ENCODE measurements at places on chromosomes 4 and X. TPM values are rescaled to one million over a fixed set of nuclear protein-coding genes. Genes with fewer than 3 reads are reported as not detected.

GRCh38 chr4:15317246-15317645 lies 110.6 kb upstream of the C1QTNF7 start:
- no peak for DNase-seq

- DNase-seq = no peak
Measured at GRCh38 chrX:16433021-16433420, 216.9 kb upstream of the S100G start.

DNA sequence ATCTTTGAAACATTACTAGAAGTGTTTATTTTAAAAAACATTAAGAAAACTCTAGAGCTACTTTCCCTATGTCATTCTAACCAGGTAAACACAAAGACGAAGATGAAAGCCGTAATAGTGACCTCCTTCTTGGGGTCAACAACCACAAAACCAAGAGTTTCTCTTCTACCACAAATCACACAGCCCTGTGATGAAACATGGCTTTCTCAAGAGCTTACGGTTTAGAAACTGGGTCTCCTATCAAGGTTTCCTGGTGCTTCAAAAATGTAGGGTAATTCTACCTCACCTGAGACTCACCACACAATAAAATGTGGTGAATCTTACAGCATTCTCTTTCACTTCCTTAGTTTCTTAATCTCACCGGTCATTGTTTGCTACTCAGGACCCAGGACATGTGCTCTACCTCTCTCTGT lies 50.9 kb downstream of the CORIN start:
- no peak for DNase-seq

GRCh38 chrX:9927698-9928482 lies 39.3 kb upstream of the CLDN34 start:
- DNase-seq = no peak

DNA sequence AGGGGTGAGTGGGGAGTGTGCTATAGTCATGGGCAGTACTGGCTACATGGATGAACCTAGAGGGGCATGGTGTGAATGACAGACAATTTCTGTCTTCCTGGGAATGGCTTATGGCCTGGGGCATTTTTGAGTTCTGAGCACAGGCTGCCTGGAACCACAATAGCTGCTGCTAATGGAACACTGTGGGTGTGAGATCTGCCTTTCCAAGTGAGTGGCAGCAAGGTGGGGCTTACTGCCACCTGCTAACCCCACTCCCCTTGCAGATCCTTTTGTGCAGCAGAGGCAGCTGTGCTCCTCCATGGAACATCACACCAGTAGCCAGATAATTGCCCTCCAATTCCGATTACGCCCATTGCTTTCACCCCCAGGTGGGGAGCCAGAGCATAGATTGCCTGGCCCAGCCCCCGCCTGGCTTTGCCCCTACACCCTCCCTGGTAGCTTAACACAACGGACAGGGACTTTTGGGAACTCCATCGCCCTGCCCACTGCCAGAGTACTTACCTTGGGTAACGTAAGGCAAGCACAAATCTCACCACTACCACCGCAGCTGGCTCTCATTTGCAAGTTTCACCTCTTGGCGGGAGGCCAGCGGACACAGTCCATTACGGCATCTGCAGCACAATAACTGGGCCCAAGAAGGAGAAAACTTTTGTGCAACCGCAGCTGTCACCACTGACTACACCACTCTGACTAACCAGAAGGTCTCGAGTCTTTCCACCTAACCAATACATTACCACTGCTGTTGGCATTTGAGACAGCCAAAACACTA lies 421.2 kb upstream of the NWD2 start:
- DNase-seq = no peak

- no peak for DNase-seq
Measured at GRCh38 chr4:64205376-64205775, 203.9 kb downstream of the TECRL start.

- no peak for DNase-seq
Measured at GRCh38 chr4:129583868-129584267, 487.9 kb downstream of the C4orf33 start.

- no peak for DNase-seq
Measured at GRCh38 chr4:119785963-119786362, 157.4 kb upstream of the PDE5A start.

- no peak for DNase-seq
Measured at GRCh38 chr4:181431006-181431405, 812.2 kb upstream of the TENM3 start.

- DNase-seq = no peak
Measured at GRCh38 chr4:7359400-7360062, 75.2 kb downstream of the PSAPL1 start.

- DNase-seq = no peak
Measured at GRCh38 chrX:97238632-97239031, 354.9 kb downstream of the RPA4 start.

GRCh38 chrX:54921427-54922021 lies 900 bp downstream of the TRO start:
- peak; percentile 45 for DNase-seq

GRCh38 chrX:22652596-22652995 lies 347.2 kb upstream of the DDX53 start:
- peak; percentile 88 for DNase-seq

GRCh38 chrX:143165778-143166177 lies 140.1 kb downstream of the SPANXN4 start:
- no peak for DNase-seq

DNA sequence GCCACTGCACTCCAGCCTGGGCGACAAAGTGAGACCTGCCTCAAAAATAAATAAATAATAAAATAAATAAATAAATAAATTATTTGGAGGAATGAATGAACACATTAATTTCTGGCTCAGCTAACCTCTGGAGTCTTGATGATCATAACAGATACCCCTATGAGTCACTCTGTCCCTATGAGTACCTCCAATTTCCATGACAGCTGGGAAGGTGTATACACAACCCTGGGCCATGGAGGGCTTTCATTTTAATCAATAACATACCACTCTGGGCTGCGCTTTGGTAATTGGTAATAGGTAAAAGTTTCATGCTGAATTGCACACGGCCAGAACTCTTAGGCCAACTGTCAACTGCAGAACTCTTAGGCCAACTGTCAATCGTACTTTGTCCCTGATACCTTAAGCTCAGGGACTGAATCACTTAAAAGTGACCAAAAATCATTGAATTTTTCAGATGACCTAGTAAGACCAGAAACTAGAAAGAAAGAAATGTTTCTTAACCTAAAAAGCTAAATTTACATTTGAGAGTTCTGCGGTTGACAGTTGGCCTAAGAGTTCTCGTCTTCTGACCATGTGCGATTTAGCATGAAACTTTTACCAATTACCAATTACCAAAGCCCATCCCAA lies 112.4 kb downstream of the ATP11C start:
- DNase-seq = no peak

DNA sequence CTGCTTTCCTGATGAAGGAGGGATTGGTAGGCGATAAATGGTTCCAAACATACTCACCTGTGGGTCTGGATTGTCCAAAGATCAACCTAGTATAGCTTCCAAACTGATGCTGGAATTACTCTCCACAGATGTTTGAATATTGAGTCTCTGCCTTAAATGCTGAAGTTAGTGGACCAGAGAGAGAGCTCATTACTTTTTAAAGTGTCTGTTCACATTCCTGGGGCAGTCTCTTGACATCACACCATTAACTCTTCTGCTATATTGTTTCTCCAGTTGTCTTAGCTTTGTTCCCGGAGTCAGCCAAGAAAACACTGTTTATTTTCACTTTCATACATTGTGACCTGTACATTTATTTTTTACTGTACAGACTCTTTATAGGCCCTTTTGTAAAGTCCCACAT lies 35.4 kb downstream of the ARHGEF38 start:
- peak; percentile 29 for DNase-seq

DNA sequence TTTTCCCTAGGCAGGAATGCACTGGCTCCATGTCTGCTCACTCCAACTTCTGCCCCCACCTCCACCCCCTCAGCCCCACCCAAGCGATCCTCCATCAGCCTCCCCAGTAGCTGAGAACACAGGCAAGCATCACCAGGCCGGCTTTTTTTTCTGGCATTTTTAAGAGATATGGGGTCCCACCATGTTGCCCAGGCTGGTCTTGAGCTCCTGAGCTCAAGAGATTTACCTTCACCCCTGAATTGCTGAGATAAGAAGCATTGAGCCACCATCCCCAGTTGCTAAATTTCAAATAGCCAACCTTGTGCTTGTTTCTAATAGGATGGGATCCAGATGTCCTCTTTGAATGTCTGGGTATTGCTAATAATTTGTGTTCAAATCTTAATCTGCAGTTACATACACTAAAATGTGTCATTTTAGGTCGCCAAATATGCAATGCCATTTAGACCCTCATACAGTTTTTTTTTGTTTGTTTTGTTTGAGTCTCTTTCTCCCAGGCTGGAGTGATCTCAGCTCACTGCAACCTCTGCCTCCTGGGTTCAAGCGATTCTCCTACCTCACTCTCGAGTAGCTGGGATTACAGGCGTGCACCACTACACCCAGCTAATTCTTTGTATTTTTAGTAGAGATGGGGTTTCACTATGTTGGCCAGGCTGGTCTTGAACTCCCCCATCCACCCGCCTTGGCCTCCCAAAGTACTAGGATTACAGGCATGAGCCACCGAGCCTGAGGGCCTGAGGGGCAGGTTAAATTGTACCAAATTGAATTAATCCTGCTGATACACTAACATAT lies 8.8 kb downstream of the LARP7 start:
- DNase-seq = no peak

DNA sequence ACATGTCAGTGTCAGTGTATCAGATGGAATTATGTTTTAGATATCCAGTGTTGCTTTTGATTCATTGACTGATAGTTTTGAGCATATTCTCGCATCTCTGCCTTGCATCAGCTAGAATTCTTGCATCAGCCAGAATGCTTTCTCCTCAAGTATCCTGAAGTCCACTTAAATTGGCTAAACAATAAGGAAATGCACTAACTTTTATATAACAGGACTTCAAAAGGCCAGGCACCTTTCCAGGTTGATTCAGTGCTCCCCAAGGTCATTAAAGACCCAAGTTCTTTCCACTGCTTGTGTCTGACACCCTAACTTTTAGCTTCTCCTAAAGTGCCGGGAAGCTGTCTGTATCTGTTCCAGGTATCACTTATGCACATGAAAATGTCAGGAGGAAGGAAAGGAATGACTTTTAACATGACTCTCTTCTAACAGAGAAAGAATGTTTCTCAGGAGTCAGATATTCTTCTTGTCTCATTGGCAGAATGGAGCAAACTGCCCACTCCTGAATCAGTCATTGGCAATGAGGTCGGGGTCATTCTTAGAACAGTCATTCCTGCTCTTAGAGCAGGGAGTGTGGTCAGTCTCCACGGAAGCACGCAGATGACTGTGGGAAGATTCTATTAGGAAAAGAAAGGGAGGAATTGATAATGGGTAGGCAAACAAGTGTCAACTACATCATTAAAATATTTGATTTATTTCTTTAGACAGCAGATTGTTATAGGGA lies 92.9 kb upstream of the TLL1 start:
- no peak for DNase-seq

- DNase-seq = peak; percentile 26
Measured at GRCh38 chr4:82968972-82969371, 41.7 kb downstream of the LIN54 start.

DNA sequence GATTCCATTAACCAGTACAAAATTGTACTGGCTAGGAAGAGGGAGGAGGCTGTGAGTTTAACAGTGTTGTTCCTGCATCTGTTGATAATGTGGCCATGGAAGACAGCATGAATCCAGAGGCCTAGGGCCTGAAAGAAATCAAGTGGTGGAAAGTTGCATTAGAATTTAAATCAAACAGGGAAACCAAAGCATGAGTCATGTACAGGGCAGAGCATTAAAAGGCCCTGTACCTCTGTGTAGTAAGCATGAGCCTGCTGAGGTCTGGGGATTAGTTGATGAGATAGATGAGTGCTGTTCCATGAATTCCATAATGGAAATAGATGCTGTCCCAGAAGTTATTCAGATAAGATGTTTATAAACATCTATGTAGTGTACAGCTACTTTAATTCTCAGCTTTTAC lies 58.3 kb downstream of the MID1IP1 start:
- no peak for DNase-seq

- DNase-seq = no peak
Measured at GRCh38 chr4:86036736-86037135, 323.1 kb downstream of the MAPK10 start.

DNA sequence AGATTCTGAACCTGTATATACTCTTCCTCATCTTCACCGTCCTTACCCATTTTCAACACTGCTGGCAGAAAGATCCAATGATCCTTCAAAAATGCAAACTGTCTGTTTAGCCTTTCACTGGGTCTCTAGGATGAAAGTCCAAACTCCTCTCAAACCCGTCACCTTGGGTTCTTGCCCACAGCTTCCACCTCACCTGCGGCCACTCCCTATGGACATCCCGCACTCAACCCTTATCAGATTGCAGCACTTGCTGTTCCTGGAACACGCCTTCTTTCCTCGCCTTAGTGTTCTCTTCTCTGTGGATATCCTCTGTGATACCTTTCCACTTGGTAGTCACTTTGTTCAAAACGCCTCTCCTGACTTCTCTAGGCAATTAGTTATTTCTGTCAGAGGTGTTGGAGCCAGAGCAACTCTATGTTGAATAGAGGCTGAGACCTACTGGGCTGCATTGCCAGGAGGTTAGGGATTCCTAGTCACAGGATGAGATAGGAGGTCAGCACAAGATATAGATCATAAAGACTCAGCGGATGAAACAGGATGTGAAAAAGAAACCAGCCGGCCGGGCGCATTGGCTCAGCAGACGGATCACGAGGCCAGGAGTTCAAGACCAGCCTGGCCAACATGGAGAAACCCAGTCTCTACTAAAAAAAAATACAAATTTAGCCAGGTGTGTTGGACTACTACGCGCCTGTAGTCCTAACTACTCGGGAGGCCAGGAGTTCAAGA lies 4.2 kb upstream of the NOCT start:
- peak; percentile 73 for DNase-seq

DAPP1 gene
- 2.2 TPM for polyA plus RNA-seq

IL13RA2 gene
- 0.27 TPM for polyA plus RNA-seq

VSIG1 gene
- polyA plus RNA-seq = 0.22 TPM

TIGD2 gene
- polyA plus RNA-seq = 10.3 TPM

PRSS12 gene
- 2.3 TPM for polyA plus RNA-seq

FSTL5 gene
- 7.0 TPM for polyA plus RNA-seq

DRP2 gene
- 2.1 TPM for polyA plus RNA-seq

PRR32 gene
- 0.18 TPM for polyA plus RNA-seq

GAGE1 gene
- not detected for polyA plus RNA-seq

GPC3 gene
- polyA plus RNA-seq = 75.8 TPM

All from large intestine (tissue), 12 donors.